Non-pigmented ciliary epithelial cell (primary cell): ENCODE measurements at places on chromosomes 2 and 18.

DNA sequence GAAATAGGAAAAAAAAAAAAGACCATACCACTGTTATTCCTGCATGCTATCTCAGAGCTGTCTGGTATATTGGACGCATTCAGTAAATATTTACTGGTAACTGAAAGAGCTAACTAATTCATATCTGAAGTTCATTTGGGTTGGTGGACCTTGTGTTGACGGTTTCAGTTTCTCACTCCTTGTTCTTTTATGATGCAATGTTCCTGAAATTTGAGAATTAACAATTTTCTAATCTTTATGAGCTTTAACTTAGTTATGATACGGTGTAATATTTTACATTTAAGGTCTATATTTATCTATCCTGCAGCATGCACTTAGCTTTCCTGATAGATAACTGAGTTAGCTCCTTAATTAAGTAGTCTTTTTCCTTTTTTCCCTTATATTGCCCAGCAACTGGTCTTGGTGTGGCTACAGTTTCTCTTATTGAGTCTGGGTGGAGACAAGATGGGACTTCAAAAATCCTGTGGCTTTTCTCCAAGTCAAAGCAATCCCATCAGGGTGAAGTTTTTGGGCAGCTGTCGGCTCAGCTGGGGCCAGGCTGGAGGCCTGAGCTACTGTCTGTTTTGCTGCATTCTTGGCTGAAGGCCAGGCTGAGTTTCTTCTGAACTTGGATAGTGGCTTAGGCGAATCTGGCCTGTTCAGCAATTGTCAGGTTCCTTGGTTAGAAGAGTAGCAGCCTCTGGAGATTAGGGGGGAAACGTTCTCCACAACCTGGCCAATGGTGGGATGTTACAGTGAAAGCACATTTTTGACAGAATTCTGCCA is 78.4 kb upstream of the MEX3C start:
- no peak for DNase-seq

- DNase-seq, result no peak
Observed at GRCh38 chr2:66430505-66431273, 4.2 kb upstream of the MEIS1 start.

DNA sequence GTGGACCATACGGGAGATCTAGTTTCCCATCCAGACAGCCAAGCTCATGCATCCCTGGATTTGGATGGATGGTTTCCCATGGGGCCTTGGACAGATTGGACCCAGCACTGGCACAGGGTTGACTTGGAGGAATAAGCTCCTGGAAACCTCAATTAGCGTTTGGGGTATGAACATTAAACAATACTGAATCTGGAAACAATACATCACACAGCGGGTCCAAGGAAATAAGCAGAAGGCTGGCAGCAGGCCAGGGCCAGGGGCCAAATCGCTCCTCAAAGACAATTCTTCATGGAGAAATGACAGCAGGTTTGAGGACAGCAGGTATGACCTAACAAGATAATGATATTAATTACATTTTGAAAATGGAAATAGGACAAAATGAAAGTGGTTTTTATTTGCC is 540.6 kb downstream of the RIT2 start:
- no peak for DNase-seq

DNA sequence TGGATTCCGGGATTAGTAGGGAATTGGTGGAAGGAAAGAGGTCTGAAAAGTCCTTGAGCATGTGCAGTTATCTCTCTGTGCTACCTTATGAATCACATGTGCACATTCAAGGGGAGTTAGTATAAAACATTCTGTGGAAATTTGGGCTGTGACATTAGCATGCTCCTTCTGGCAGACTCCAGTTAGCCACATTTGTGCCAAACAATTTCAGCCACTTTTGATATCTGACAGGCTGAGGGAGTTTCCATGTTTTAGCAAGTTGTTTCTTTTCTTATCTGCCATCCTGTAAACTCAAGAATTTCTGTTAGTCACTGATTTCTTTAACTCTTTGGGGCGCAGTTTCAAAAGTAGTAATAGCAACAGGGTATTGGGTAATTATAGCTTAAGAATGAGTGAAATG is 28.3 kb upstream of the GYPC start:
- DNase-seq, result no peak

- DNase-seq, result no peak
Observed at GRCh38 chr2:16184341-16184890, 244.1 kb downstream of the MYCN start.

DNA sequence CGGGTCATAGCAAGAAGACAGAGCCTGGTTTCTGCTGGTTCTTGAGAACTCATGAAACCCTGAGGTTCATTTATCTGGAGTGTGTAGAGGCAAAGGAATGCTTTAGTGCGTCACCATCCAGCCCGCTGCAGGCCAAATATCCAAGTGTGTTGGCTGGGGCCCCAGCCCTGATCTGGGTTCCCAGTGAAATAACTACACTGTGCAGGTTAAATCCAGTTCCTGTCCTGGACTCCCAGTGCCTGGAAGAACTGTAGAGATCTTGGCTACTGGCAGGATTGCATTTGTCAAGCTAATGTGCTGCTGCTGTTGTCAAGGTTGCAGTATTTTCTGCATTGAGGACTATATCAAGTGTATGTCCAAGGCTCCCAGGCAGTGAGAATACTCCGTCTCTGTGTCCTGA is 89.9 kb downstream of the MAPK4 start:
- DNase-seq, result peak; percentile 5

- no peak for DNase-seq
Observed at GRCh38 chr2:68604077-68604476, 39.3 kb upstream of the PROKR1 start.

- no peak for DNase-seq
Observed at GRCh38 chr2:95346231-95346737, 49.1 kb downstream of the KCNIP3 start.

DNA sequence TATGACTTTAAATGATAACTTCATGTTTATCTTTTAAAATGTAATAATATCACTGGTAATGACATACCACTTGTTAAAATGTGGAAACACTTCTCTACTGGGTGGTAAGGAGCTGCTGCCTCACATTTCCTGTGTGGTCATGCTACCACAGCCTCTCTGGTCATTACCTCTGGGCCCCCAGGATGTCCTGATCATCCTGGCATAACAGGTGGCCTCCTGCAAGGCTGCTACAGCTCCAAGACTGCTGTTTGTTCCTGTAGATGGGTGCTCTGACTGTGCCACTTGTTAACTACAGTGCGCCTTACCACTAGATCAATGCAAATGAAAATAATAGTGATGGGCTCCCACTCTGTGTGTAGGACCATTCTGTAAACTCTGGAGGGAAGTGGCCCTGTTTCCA is 500.2 kb upstream of the SPRED2 start:
- DNase-seq, result no peak

DNA sequence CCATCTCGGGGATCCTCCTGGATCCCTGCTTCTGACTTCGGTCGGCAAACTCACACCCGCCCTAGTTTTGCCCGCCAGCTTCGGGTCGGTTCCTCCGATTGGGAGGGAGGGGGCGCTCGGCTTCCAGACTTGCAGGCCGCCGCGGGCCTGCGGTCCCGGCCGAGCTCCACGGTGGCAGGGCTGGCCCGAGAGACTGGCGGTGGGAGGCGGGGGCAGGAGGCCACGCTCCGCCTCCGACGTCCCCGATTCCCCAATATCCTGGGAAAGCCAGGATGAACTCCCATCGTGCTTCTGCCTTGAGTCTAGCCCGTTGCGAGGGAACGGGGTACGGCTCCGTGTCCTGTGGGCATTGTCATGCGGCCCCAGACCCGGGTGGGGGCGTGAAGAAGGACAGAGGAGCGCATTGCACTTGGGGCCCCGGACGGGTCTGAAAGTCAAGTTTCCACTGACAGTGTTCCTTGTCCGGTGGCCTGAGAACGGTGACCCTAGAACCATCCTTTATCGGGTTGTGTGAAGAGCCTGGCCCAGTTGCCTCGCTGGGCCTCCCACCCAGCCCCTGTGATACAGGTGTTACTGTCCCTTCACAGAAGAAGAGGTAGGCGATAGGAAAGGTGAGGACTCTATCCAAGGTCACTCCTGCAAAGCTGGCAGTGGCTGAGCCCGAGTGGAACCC is 2.4 kb upstream of the INHBB start:
- DNase-seq, result peak; percentile 35

DNA sequence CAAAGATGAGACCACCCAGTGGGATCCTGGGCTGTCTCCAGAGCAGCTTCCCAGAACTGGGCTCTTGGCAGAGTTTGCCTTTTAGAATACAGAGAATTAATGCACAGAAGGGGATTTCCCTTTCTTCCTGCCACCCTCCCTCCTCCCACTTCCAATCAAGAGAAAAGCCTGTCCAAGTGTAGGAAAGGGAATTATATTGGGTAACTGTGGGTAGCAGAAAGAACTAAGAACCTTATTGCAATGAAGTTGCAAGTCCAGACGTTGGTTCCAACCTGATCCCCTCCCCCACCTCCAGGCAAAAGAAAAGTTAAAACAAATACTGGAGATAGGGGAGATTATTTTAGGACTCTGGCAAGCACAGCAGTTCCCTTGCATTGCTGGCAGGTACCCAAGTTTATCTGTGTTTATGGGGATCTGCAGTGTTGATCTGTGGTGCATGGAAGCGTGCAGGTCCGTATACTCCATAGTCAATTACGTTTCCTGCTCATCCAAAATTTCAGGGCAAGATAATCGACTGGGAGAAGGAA is 114.3 kb downstream of the PRKCE start:
- DNase-seq, result no peak

GRCh38 chr2:45406621-45407020 is 204.4 kb downstream of the SRBD1 start:
- DNase-seq, result no peak

DNA sequence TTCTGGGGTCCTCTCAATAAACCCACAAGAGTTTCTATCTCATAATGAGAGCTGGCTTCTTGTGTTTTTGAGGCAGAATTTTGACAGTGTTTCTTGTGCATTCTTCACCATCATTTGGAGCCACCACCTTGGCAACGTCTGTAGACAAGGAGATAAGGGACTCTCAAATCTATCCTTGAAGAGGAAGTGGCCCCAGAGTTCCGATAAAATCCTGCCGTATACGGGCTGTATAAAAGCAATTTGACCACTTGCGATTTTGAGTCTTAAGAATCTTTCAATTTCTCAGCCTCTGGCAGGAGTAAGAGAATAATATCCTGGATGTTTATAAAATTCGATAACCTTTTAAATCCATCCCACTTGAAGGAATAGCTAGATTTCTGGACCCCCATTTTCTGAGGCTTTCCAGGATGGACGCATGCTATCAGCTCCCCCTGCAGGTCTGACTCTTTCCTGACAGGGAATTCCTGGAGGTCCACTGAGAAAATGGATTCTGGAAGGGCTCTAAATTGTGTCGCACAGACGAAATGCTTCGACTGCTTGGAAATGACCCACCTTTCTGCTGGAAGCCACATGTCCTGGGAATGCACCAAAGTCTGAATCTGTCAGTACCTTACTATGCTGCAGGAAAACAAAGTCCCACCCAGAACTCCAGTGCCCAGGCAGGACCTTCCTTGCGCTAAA is 54.1 kb downstream of the E2F6 start:
- DNase-seq, result no peak

- no peak for DNase-seq
Observed at GRCh38 chr2:75466708-75467311, 93.9 kb downstream of the EVA1A start.

- no peak for DNase-seq
Observed at GRCh38 chr18:9734189-9734588, 26.1 kb downstream of the RAB31 start.

DNA sequence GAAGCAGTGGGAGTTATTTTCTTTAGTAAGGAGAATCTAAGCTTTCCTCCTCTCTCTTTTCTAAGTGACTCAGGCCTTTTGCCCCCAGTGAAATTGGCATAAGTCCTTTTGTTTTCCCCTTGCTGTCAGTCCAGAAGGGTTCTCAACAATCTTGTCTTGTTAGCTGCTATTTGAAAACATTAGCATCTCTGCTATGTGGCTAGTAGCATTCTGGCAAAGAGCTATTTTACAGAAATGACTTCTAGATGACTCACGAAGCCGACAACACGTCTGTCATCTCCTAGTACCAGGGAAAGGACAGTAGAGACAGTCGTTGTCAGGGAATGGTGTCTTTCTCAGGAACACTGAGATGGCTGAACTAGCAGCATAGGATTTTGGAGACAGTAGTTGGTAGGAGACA is 14.7 kb downstream of the SMARCAL1 start:
- no peak for DNase-seq

- no peak for DNase-seq
Observed at GRCh38 chr2:129903586-129904425, 75.7 kb upstream of the RAB6C start.

DNA sequence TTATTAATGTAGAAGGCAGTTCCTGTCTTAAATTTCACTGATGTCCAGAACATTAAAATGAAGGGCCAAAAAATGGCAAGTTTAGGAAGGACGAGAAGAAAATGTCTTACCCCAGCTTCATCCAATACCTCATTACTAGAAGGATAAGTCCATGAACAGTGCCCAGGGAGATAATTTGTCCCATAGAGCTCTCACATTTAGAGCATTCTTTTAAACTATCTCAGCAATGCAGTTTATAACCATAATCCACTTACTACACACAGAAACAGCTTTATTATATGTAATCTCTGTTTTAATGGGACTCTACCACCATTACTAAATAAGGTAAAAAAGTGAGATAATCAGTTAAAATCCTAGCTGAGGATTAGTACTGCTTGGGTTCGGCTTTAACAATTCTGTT is 142.5 kb downstream of the PARD3B start:
- DNase-seq, result no peak

- DNase-seq, result peak; percentile 86
Observed at GRCh38 chr2:191612496-191612895, 65.4 kb upstream of the NABP1 start.

GRCh38 chr2:102724016-102724490 is 37.8 kb upstream of the TMEM182 start:
- DNase-seq, result no peak

DNA sequence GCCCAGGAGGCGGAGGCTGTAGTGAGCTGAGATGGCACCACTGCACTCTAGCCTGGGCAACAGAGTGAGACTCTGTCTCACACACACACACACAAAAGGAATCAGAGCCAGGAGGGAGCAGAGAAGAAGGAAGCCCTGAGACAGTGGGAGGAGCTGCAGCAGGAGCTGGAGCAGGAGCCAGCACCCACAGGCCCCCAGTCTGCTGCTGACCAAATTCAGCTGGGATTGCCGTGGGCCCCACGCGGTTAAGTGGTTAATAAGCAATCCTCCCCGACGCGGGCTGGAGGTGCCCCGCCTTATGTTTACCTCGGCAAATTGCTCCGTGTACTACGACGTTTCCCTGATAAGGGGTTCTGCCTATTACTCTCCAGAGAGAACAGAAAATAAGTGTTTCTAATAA is 265.3 kb downstream of the TWIST2 start:
- no peak for DNase-seq
